ENCODE measurements at places on chromosomes 12 and 14. TPM values are rescaled to one million over a fixed set of nuclear protein-coding genes. Genes with fewer than 3 reads are reported as not detected.

LRRK2 gene
- 24.4 TPM for total RNA-seq

DNA sequence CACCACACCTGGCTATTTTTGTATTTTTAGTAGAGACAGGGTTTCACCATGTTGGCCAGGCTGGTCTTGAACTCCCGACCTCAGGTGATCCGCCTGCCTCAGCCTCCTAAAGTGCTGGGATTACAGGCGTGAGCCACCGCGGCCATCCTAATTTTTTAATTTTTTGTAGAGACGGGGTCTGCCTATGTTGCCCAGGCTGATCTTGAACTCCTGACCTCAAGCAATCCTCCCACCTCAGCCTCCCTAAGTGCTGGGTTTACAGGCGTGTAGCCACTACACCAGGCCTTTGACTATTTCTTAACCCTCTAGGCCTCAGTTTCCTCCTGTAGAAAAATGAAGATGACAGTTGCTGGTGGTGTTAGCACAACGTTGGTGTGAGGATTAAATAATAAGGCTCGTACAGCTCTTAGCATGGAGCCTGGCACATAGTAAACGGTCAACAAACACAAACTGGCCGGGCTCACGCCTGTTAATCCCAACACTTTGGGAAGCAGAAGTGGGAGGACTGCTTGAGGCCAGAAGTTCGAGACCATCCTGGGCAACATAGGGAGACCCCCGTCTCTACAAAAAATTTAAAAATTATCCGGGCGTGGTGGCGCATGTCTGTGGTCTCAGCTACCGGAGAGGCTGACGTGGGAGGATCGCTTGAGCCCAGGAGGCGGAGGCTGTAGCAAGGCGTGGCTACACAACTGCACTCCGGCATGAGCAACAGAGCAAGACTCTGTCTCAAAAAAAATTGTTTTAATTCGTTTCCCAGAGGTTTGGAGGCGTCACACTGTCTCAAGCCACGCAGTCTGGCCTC lies 979 bp downstream of the DDX54 start:
- no peak for DNase-seq

GRCh38 chr14:44316647-44317440 lies 190.2 kb downstream of the FSCB start:
- no peak for DNase-seq

DNA sequence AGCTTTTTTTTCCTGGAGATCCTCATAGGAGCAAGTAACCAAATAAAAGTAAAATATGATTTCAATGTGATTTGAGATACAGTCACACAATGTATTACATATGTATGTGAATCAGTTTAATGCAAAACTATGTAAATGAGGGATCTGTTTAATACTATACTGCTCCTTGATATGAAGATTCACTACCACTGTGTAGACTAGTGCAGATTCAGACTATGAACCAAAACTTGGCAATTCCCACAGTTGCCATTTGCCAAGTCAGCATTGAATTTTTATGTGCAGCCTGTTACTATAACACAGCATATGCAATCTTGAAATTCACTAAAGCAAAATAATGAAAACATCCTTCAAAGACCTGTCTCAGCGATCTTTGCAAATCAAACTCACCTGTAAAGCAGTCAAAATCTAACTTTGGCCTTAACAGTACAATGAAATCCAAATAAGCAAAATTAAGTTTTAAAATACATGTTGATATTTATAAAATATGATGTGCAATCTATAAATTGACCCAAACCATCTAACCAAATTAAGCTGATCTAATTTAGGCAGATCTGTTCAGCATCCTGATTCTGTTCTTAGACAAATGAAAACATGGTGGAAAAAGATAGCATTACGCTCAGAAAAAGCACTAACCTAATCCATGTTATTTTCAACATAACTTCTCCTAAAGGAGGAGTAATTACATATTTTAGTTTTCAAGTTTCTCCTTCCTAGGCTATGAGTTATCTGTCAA lies 25.5 kb upstream of the LMNTD1 start:
- DNase-seq: no peak

DNA sequence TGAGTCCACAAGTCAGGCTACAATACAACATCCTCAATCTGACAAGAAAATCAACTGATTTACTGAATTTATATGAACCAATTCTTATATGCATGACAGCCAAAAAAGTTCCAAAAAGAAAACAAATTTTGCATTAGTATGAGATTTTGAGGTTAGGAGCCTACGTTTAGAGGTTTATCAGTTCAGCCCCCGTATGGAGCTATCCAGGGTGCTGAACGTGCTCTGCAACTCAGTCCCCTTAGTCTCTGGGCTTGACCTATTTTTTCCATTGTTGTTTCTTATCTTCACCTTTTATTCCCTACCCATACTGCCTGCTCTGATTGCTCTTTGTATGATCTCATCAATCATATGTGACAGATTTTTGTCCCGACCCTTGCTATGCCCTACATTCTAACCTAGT lies 693.0 kb downstream of the NRXN3 start:
- DNase-seq: no peak

GRCh38 chr12:7144414-7145120 lies 14.4 kb downstream of the CLSTN3 start:
- peak; percentile 82 for DNase-seq

DNA sequence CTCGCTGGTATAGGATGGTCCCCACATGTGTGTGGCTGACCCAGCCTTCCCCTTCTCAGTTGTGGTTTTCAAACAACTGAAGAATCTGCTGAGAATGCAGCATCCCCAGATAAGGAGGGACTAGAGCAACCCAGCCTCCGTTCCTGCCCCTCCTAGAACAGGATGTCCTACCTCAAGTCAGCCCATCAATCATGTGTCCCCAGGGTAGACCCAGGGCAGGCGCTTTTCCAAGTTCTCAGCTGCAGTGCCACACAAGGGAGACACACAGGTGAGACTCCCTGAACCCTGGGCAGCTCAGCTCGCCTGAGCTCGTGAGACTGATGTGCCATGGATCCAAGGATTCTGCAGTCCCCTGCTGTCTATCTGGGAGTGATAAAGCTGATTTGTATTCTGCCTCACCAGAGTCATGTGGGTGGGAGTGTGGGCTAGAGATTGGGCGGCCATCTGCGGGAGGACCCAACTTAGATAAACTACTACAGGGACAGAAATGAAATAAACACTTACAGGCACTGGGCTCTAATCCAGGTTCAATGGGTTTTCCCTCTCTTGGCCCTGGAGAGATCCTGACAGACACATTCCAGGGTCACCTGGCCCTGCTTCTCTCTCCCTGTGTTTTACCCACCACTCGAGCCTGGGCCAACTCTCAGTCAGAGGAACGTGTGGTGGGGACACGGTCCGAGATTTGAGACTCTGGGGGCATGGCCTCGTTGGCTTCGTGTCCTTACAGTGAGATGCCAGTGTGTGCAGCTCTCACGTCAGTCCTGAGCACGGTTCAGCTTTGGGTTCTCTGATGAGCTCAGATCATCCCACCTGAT lies 303.5 kb upstream of the SFSWAP start:
- no peak for DNase-seq

SLC5A8 gene
- not detected for total RNA-seq

- DNase-seq: no peak
Observed at GRCh38 chr14:33740531-33740930, 210.3 kb downstream of the EGLN3 start.

DNA sequence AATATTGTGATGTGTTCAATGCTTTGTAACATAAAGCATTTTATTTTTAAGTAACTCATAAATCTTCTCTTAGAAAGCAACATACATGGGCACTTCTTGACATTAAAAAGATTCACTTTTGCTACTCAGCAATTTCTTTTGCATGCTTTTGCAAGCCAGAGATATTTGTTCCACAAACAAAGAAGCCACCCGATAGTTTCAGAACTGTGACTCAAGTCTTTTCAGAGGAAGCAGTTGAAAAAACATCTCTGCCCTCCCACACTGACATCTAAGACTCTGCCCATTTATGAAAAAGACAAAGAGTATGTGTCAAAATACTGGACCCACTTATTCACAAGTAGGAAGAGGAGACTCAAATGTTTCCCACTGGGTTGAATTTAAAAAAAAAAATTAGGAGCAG lies 7.5 kb downstream of the APPL2 start:
- no peak for DNase-seq
